ENCODE measurements at places on chromosomes 3 and 15. TPM values are rescaled to one million over a fixed set of nuclear protein-coding genes. Genes with fewer than 3 reads are reported as not detected.

GRCh38 chr3:121490161-121490560 is 55.6 kb downstream of the POLQ start:
- no peak for DNase-seq

GRCh38 chr3:190575437-190576185 is 61.7 kb downstream of the IL1RAP start:
- DNase-seq: no peak

DNA sequence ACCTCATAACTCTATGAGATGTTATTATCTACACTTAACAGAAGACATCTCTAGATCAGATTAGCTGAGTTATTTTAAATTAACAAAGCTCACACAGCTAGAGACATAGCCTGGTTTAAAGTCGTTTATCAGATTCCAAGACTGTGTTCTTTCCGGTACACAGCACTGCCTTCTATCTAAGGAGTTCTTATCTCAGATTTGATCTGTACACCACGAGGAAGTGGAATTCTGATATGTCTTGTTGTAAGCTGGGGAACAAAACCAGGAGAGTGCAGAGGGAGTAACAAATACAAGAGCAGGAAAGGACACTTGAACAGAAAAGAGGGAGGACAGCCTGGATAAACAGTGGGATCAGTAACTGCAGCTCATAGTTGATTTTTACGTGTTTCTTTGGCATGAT is 61.7 kb upstream of the KCNMB2 start:
- no peak for DNase-seq

The TRA2B gene
- 210 TPM for total RNA-seq

The HAUS2 gene
- 48.8 TPM for total RNA-seq

DNA sequence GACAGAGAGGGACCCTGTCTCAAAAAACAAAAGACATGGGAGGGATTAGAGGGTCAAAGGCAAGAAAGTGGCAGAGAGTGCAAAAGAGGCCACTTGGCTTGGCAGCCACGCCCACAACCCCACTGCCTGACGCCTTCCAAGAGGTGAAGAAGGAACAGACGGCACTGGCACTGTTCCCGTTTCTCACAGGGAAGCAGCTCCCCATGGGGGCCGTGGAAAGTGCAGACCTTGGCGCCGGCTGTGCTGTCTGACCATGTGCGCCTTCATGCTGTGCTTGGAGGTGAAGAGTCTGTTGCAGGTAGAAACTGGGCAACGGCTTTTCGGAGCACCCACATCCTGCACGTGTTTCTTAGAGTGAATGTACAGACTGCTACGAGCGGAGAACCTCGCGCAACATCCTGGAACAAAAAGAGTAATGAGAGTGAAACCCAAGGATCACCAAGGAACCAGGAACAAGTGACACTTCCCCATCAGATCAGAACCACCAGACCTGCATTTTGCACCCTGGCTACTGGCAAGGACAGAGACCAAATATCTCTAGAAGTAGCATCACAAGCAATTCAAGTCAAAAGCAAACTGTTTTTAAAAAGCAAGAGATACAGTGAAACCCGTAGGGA is 9.7 kb downstream of the ZXDC start:
- DNase-seq: no peak

GRCh38 chr3:17643691-17644090 is 98.7 kb downstream of the TBC1D5 start:
- no peak for DNase-seq

DNA sequence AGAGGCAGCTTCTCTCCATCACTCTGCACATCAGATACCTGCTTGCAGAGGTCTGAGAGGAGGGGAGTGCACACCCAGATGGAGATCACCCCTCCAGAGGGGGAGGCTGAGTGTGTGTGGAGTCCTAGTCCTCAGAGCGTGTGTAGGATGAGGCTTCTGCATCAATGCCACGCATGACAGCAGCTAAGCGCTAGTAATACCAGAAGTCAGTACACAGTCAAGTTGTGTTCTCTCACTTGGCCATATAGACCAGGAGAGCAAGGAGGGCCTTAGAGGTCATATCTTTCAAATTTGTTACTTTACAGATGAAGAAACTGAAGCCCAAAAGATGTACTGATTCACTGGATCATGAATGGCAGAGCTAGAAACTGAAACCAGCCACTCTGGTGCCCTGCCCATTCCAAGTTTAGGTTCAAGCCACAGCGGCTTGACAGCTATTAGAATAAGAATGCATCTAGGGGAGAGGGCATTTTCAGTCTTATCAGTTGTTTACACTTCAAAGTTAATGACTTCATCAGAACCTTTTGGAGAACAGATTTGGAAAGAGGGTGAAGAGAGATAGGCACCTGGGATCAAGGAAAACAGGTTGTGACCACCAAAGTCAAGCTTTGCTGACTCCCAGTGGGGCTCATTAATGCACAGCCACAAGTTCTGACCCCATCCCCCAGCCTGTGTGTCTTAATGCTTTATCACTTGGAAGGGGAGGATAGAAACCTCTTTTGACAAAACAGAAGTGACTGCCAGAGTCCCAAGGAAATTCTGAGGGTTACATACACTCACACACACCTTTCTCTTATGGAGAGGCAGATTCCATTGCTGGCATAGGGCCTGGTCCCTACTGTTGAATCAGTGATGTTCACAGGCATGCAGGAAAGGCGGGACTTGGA is 310.3 kb downstream of the CHST2 start:
- no peak for DNase-seq

The RPLP1 gene
- 2,701 TPM for total RNA-seq

The TGM4 gene
- total RNA-seq: not detected

GRCh38 chr15:83998486-83998885 is 237.1 kb upstream of the GOLGA6L4 start:
- DNase-seq: no peak

DNA sequence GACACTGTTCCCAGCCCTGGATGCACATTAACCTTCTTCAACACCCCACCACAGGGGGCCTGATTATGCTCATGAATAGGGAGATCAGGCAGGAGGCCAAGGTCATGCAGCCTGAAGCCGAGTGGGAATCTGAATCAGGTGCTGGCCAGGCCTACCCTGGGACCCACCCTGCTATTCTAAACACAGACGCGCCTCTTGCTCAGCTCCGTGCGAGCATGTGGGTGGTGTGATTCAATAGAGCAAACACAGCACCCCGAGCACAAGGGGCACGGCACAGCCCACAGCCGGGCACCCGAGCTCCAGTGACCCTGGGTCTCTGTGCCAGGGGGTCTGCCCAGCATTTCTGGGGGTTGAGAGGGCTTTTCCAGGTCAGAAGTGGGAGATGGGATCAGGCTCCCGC is 24.6 kb upstream of the GRIP2 start:
- no peak for DNase-seq

- DNase-seq: no peak
Observed at GRCh38 chr3:66115858-66116654, 77.3 kb upstream of the MAGI1 start.

- DNase-seq: no peak
Observed at GRCh38 chr15:33866101-33866737, 102.1 kb upstream of the CHRM5 start.

DNA sequence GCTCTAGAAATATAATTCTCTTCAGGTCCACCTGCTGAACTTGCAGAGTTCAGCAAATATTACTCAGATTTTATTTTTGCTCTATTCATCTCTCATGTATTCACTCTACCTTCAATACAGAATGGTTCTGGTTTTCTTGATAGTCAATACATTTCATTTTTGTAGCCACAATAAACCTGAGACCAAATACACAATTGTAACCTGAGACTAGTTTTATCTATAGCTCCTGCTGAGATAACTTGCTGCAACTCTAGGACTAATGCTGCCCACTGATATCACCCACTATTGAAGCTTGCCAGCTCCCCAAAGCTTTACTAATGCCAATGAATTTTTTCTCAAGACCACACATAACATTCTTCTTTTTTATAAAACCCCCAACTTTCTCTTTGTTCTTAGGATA is 229.3 kb downstream of the NSUN3 start:
- DNase-seq: no peak

- DNase-seq: no peak
Observed at GRCh38 chr3:146972726-146973125, 367.6 kb upstream of the PLSCR5 start.

The ULK4 gene
- total RNA-seq: 6.9 TPM

GRCh38 chr3:187966636-187967406 is 187.1 kb upstream of the LPP start:
- no peak for DNase-seq

GRCh38 chr3:152060701-152061100 is 187.3 kb downstream of the SUCNR1 start:
- no peak for DNase-seq

DNA sequence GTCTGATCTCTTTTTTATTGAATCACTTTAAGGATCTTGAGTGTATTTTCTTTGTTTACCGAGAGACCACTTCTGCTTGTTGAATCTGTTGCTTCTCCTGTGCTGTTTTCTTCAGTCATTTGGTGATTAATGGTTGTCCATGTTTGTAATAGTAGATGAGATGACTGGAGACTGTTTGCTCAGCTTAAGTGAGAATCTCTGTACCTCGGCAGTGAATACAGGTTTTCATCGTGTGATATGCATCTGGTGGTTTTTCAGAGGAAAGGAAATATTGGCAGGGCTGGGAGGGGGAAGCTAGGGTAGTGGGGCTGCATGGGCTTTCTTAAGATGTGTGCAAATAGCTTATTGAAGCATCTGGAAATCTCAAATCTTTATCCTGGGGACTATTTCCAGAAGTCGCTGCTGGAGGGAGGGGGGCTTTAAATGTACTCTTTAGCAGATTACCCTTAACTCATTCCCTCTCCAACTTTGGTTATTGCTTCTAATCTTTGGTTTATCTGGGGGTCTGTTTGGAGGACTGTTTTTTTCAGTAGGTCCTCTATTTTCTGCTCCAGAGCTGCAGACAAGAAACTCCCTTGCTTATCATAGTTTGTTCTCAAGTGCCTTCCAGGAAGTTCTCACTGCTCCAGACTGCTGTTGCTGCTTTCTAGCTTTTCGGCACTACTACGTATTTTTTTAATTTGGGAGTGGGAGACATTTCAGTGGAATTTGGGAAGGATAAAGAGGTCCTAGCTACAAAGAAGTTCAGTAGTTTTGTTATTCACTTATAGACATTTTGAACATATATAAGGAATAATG is 19.4 kb downstream of the CMTM8 start:
- DNase-seq: no peak

- no peak for DNase-seq
Observed at GRCh38 chr15:55795031-55795430, 52.1 kb upstream of the PRTG start.

The SATB1 gene
- 213 TPM for total RNA-seq

- DNase-seq: no peak
Observed at GRCh38 chr15:71198846-71199245, 83.6 kb downstream of the THSD4 start.

- DNase-seq: no peak
Observed at GRCh38 chr3:147119346-147119745, 287.0 kb downstream of the ZIC4 start.

The PRICKLE2 gene
- not detected for total RNA-seq

DNA sequence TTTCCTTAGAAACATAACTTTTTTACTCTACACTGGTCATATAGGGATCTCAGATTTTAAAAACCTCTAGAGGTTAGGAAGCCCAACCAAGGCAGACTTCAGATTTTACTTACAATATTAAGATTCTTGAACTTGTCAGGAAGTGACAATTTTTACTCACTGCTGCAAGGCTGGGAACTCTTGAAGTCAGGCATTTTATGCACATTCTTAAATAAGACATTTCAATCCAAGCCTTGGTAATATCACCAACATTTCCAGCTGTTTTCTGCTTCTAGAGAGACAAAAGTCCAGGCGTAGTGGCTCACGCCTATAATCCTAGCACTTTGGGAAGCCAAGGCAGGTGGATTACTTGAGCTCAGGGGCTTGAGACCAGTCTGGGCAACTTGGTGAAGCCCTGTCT is 33.6 kb upstream of the UBP1 start:
- DNase-seq: no peak

The PLA2G4F gene
- total RNA-seq: not detected

The AADACL2 gene
- total RNA-seq: not detected

DNA sequence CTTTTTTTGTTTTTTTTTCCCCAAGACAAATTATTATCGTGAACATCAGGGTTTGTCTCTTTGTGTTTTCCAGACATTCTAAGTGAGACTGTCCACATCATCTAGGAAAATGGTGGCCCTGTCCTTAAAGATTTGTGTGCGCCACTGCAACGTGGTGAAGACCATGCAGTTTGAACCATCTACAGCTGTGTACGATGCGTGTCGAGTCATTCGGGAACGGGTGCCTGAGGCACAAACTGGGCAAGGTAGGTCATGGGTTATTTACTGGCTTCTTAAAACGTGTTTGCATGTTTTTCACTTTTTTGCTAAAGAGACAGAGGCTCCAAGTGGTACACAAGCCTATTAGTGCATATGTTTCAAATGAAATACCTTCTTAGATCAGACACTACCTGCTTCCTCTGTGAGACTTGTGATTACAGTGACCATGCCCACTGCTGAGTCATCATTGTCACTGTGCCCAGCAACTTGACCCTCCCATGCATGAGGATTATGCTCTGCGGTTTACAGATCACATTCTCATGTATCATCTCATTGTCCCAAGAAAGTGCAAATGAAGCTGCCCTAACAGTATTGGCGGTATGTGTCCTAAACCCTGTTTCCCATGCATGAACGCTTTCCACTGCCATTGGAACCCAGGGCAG is 395.2 kb upstream of the TPM1 start:
- DNase-seq: no peak

The CCDC39 gene
- not detected for total RNA-seq

- DNase-seq: no peak
Observed at GRCh38 chr3:183823963-183824362, 1.4 kb downstream of the MAP6D1 start.

GRCh38 chr3:115498898-115499297 is 124.4 kb upstream of the GAP43 start:
- DNase-seq: no peak

The GOLGA6B gene
- total RNA-seq: not detected

The FSIP1 gene
- total RNA-seq: 0.43 TPM

The LSAMP gene
- total RNA-seq: not detected

GRCh38 chr3:7504886-7505775 is 644.2 kb downstream of the GRM7 start:
- no peak for DNase-seq

DNA sequence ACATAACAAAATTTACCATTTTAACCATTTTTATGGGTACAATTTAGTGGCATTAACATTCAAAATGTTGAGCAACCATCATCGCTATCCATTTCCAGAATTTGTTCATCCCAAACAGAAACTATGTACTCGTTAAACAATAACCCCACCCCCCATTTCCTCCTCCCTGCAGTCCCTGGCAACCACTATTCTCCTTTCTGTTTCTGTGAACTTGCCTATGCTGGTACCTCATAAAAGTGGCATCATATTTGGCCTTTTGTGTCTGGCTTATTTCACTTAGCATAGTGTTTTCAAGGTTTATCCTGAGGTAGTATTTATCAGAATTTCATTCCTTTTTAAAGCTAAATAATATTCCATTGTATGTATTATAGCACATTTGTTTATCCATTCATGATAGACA is 32.4 kb downstream of the C3orf80 start:
- no peak for DNase-seq

The CORO2B gene
- total RNA-seq: not detected

GRCh38 chr15:59244337-59244736 is 37.7 kb downstream of the LDHAL6B start:
- DNase-seq: peak; percentile 26

GRCh38 chr3:118530350-118530922 is 504.2 kb downstream of the IGSF11 start:
- no peak for DNase-seq

The KY gene
- total RNA-seq: not detected

Data from activated CD8-positive, alpha-beta T cell treated with anti-CD3 and anti-CD28 coated beads for 36 hours (primary cell).